ENCODE measurements at places on chromosomes 2 and 18. TPM values are rescaled to one million over a fixed set of nuclear protein-coding genes. Genes with fewer than 3 reads are reported as not detected.
A peak's percentile ranks its signal among the peaks of the same experiment; 100 is the strongest.

The OSBPL6 gene
- 4.1 TPM for total RNA-seq

The NTSR2 gene
- total RNA-seq = not detected

GRCh38 chr2:42877511-42877910 lies 85.1 kb upstream of the HAAO start:
- no peaks in the 10 kb centered on the region for H3K36me3 ChIP-seq
- H3K27ac ChIP-seq = no peak overlapping the region
- H3K27me3 ChIP-seq = no peaks in the 10 kb centered on the region
- H3K4me3 ChIP-seq = no peak overlapping the region
- no peak for DNase-seq
- H3K4me1 ChIP-seq = peaks cover 5% of the 10 kb centered on the region

DNA sequence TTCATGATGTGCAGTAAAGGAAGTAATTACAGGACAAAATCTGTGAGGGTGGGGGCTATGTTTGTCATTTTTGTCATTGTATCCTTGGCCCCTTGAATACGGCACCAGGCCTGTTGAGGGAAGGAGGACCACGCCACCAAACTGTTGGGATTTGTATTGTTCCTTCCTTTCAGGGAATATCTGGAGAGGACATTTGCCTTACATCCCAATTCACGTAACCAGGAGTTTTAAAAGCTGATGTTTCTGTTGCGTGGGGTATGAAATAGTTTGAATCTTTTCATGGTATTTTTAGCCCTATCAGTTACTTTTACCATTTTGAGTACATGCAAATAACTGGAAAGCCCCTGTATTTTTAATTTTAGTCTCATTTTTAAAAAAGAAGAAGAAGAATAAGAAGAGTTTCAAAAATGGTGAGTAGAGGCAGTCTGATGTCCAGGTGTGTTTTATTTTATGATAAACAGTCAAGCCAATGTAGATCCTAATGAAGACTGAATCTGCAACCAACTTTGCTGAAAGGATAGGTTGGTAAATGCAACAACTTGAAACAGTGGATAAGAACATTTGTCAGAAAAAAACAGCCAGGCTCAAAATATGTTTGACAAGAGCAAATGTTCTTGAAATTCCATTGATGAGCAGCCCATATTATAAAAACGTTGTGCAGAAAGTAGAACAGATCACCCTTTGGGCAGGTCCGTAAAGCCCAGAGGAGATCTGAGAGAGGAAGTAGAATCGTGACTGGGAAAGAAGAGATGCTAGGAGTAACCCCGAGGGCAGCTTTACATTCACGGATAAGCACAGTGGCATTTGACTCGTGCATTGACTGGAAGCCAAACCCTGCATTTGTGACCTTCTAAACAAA lies 54.5 kb downstream of the RASGRP3 start:
- DNase-seq = no peak
- H3K27ac ChIP-seq = no peak overlapping the region
- no peak overlapping the region for H3K4me3 ChIP-seq
- H3K36me3 ChIP-seq = no peaks in the 10 kb centered on the region
- H3K4me1 ChIP-seq = no peaks in the 10 kb centered on the region

DNA sequence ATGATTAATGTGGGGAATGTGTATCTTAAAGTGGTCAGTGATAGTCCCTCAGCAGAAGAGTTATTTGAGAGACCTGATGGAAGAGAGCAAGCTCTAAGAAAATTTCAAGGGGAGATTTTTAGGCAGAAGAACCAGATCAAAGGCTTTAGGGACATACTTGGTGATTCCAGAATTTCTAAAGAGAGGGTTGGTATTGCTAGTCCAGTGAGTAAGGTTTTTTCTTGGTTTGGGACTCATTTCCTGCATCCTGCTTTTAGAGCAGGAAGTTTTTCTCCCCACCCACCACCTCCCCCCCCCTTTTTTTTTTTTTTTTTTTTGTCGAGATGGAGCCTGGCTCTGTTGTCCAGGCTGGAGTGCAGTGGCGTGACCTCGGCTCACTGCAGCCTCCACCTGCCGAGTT lies 42.7 kb upstream of the DYSF start:
- no peaks in the 10 kb centered on the region for H3K36me3 ChIP-seq
- no peak overlapping the region for H3K4me3 ChIP-seq
- H3K27ac ChIP-seq = no peak overlapping the region
- H3K27me3 ChIP-seq = no peaks in the 10 kb centered on the region

The NAT8 gene
- total RNA-seq = not detected

DNA sequence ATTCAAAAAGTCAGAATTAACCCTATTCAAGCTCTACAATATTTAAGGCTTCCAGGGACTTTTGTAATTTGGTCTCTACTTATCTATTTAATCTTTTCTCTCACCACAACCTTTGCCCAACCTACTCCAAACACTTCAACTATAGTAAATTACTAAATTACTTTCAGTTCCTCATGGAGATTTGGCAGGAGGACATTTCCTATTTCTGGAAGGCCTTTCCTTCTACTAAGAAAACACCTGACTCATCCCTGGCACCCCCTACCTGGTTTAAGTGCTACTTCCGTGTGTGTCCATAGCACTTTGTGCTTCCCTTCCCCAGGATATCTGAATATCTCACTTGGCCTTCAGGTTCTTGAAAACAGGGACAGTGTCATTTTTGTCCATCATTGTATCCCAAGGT lies 96.3 kb downstream of the UPP2 start:
- H3K4me3 ChIP-seq = no peak overlapping the region
- H3K36me3 ChIP-seq = no peaks in the 10 kb centered on the region
- H3K27ac ChIP-seq = no peak overlapping the region
- no peaks in the 10 kb centered on the region for H3K4me1 ChIP-seq
- no peaks in the 10 kb centered on the region for H3K27me3 ChIP-seq

- H3K27me3 ChIP-seq = no peaks in the 10 kb centered on the region
- no peaks in the 10 kb centered on the region for H3K4me1 ChIP-seq
- no peaks in the 10 kb centered on the region for H3K36me3 ChIP-seq
- H3K4me3 ChIP-seq = no peak overlapping the region
- DNase-seq = peak; percentile 51
- H3K27ac ChIP-seq = no peak overlapping the region
These were observed 13.2 kb upstream of the SS18 start for GRCh38 chr18:26103579-26103978.

DNA sequence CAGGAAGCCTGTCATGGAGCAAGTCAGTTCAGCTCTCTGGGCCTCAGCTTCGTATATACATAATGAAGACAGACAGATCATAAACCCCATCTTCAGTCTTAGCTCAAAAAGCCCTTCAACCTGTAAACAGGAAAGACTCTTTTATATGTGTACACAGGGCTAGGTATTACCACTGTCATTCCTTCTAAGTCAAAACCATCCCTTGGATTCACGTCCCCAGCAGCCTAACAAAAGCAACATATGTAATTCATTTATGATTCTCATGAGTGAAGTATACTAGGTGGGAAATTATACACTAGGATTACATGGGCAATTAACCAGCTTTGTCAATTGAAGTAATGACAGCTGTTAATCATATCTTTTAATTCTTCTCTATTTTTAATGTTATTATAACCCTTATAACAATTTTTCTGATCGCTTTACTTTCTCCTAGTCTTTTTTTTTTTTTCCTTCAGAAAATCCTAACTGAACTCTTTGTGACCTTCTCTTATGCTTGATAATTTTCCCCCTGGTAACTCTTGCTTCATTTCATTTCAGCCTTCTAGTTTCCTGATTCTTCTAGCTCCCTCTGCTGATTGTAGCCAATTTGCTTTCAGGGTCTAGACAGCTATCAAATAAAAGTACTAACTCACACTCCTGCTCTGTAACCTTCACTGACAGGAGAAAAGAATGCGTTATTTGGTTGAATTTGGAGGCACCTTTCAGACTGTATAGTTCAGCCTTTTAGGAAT lies 99.7 kb downstream of the RBM43 start:
- H3K4me3 ChIP-seq = no peak overlapping the region
- H3K27ac ChIP-seq = no peak overlapping the region
- no peak for DNase-seq

DNA sequence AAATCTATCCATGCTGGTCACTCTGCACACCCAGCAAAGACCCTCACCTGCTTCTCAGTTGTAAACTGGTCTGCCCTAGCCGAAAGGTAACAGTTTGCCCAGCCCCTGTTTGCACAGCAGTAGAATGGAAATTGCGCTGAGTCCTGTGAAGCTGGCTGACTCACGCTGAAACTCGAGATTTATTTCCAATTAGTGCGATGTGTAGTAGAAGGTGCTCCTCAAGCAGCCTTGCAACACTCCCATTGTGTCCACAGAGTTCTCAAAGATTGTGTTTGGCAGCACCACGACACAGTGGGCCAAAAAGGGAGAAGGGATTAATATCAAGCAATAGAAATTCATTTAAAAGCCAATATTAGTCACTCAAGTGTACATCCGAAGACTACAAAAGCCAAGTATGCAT lies 21.7 kb upstream of the APCDD1 start:
- H3K4me1 ChIP-seq = no peaks in the 10 kb centered on the region
- no peak for DNase-seq
- no peaks in the 10 kb centered on the region for H3K36me3 ChIP-seq
- no peak overlapping the region for H3K27ac ChIP-seq

DNA sequence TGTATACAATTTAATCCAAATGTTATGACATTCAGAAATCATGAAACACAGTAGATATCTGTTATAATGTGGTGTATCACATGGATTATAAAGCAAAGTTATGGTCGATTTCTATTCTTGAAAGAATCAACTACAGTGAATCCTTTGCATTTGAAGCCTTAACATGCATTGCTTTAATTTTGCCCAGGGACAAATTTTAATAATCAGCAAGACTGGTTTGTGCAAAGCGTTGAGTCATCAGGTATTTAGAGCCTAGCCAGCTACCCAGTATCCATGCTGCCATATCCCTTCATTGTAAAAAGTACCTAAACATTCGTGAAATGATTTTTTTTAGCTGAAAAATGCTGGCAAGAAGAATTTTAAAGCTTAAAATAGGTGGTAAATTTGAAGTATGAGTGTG lies 8.9 kb upstream of the SPDYA start:
- peaks cover 57% of the 10 kb centered on the region for H3K36me3 ChIP-seq
- DNase-seq = no peak
- no peak overlapping the region for H3K27ac ChIP-seq
- H3K27me3 ChIP-seq = no peaks in the 10 kb centered on the region
- no peak overlapping the region for H3K4me3 ChIP-seq
- no peaks in the 10 kb centered on the region for H3K4me1 ChIP-seq

GRCh38 chr2:54941248-54941984 lies 108.8 kb downstream of the RTN4 start:
- H3K36me3 ChIP-seq = no peaks in the 10 kb centered on the region
- H3K4me3 ChIP-seq = no peak overlapping the region
- no peak overlapping the region for H3K27ac ChIP-seq
- no peaks in the 10 kb centered on the region for H3K4me1 ChIP-seq
- H3K27me3 ChIP-seq = no peaks in the 10 kb centered on the region

GRCh38 chr2:118654945-118655344 lies 192.5 kb downstream of the EN1 start:
- no peak for DNase-seq
- H3K36me3 ChIP-seq = no peaks in the 10 kb centered on the region
- H3K4me3 ChIP-seq = no peak overlapping the region
- H3K27me3 ChIP-seq = no peaks in the 10 kb centered on the region
- H3K4me1 ChIP-seq = no peaks in the 10 kb centered on the region
- H3K27ac ChIP-seq = no peak overlapping the region

The HS1BP3 gene
- total RNA-seq = 34.7 TPM

GRCh38 chr2:177334940-177335543 lies 57.5 kb upstream of the AGPS start:
- no peak overlapping the region for H3K27ac ChIP-seq
- H3K27me3 ChIP-seq = no peaks in the 10 kb centered on the region
- no peak overlapping the region for H3K4me3 ChIP-seq
- DNase-seq = peak; percentile 61

The FBXO41 gene
- 8.4 TPM for total RNA-seq

DNA sequence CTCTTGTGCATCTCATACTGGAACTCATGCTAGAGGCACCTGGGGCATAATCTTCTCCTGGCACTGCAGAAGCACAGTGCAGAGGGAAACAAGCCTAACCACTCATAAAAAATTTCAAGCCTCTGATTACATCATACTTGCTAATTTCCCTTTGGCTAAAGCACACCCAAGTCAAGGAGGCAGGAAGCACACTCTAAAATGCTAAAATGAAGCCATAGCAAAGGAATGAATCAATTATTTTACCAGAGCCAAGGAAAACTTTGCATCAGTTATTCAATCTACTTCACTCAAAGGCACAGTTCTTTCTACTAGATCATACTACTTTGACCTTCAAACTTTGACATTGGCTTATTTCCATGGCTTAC lies 79.6 kb upstream of the SPOPL start:
- no peaks in the 10 kb centered on the region for H3K36me3 ChIP-seq
- DNase-seq = no peak
- no peaks in the 10 kb centered on the region for H3K27me3 ChIP-seq

The DSC2 gene
- total RNA-seq = 9.9 TPM

The ABCG8 gene
- total RNA-seq = 31.5 TPM

DNA sequence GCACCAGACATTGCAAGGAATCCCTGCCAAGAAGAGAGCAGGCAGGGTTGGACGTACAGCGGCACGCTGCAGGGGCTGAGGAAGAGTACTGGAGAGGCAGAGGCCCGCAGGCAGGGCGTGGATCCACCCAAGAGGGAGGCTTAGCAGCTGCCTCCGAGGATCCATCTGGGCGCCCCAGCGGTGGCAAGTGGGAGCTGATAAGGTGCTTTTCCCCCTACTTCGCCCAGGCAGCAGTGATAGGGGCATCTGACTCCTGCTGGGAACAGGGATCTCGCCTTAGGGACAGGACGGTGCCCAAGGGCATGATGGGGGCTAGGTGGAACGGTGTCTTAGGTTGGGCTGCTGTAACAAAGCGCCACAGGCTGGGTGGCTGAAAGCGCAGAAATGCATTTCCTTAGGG lies 67.4 kb upstream of the HS6ST1 start:
- no peak overlapping the region for H3K27ac ChIP-seq
- H3K4me1 ChIP-seq = no peaks in the 10 kb centered on the region
- no peak overlapping the region for H3K4me3 ChIP-seq
- no peaks in the 10 kb centered on the region for H3K36me3 ChIP-seq
- no peak for DNase-seq

DNA sequence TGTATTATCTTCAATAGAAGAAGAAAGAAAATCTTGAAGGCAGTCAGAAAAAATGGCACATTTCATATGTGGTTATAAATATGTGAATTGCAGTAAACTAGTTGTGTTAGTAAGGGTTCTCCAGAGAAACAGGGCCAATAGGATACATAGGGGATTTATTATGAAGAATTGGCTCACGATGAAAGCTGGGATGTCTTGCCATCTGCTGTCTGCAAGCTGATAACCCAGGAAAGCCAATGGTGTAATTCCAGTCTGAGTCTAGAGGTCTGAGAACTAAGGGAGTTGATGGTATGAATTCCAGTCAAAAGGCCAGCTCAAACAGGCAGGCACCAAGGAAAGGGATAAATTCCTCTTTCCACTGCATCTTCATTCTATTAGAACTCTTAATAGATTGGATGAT lies 362.4 kb downstream of the KCNJ3 start:
- no peak for DNase-seq
- H3K27ac ChIP-seq = no peak overlapping the region
- H3K27me3 ChIP-seq = no peaks in the 10 kb centered on the region
- no peak overlapping the region for H3K4me3 ChIP-seq

DNA sequence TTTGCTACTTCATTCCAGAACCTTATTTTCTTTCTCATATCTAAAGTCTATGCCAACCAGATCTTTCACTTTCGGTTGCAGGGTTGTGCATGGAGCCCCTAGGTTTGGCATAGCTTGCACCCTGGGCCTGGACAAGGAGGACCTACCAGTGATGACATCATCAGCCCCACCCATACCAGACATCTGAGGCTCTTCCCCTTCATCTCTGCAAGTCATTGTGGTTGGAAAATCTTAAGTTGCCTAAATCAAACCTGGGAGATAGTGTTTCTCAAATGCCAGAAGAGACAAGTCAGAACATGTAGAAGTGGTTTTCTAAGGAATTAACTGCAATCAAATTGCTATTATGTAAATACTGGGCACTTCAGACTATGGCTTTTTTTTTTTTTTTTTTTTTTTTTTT lies 363.3 kb downstream of the ZNF516 start:
- no peak overlapping the region for H3K4me3 ChIP-seq
- no peak for DNase-seq
- H3K4me1 ChIP-seq = no peaks in the 10 kb centered on the region
- H3K27ac ChIP-seq = no peak overlapping the region
- H3K36me3 ChIP-seq = no peaks in the 10 kb centered on the region
- H3K27me3 ChIP-seq = no peaks in the 10 kb centered on the region

Measured in Peyer's patch (tissue), 4 donors.